NCI-H1436 (cell line): ENCODE measurements at places on chromosomes 3 and 15.
A peak's percentile ranks its signal among the peaks of the same experiment; 100 is the strongest.

DNA sequence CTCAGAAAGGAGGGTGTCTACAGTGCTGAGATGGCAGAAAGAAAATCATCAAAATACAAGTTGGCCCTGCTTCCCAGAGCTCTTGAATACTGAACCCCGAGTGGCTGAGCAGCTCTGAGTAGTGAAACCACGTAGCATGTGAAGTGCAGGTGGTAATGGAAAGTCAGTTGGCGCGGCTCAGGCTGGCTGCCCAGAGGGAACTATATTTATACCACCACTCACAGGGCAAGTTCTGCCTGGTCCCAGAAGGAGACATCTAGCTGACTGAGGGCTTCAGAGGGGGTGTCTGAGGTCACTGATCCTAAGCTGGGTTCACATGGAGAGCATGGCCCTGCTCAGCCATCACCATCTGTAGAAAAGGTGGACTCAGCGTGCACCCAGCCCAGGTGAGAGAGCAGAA is 129.6 kb upstream of the AGBL1 start:
- no peak for DNase-seq

GRCh38 chr3:38649500-38650247 is at the start of gene SCN5A:
Gene SCN5A, minus strand, starts transcription at chr3:38649687. Its CDS starts 16,380 bp downstream, at chr3:38633307.
- peak; percentile 29 for DNase-seq

DNA sequence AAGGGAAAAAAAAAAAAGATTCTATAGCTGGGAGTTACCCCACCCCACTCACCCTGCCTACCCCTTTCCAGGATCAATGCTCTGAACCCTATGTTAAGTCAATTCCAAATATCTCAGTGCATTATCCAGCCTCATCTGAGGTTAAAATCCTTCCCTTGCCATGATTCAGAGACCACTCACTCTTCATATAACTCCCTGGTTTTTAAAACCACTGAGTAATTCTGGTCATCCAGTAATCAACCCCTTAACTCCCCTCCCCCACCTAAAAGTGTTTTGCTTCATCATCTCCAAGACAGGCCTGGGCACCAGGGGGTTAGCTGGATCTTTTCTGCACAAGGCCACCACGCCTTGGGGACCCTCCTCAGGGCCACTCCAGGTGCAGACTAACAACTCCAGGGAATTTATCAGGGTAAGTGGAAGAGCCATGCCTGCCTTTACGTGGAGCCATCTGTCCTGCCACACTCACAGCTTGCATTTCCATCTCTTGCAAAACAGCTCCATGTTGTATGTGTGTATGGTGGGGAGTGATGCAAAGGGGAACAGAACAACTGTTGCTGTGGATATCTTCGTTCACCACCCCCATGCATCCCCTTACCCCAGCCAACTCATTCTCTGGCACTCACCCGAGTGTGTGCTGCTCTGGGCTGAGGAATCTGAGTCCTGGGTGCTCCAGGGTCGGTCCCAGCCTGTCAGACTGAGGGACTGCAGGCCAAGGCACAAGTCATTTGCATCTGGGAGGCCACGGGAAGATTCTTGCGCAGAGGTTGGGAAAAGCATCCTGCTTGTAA is 30.7 kb upstream of the RPS17 start:
- DNase-seq = no peak

- DNase-seq = no peak
Observed at GRCh38 chr3:37475435-37475834, 301.1 kb upstream of the LRRFIP2 start.

DNA sequence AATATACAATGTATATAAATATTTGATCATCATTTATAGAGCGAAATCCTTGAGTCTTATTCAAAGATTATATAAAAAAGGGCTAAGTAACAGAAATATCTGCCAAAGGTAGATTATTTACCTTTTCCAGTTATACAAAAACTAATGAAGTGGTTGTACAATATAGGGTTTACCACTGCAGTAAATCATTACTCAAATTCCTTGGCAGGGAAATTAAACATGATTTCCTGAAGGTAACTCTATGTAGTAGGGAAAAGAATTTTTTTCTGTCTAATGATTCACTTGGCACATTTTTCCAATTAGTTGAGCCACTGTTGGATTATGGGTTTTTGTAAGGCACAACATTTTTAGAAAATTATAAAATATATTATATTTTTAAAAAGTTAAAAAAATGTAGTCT is 129.6 kb downstream of the NR2F2 start:
- no peak for DNase-seq

DNA sequence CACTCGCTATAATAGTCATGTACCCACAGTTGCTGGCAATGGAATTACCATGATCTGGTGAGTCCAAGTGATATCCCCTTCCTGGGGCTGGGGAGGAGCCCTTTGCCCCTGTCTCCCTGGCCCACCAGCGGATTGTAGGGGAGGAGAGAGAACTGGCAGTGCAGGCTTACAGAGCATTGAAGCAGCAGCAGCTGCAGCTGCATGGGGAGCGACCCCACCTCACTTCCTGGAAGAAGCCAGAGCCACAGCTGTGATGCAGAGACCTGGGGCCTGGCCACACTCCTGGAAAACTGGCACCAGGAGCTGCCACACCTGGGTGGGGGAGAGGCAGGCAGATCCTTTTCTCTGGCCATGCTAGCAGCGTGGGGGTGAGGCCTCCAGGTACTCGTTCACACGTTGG is 300.1 kb upstream of the PROK2 start:
- no peak for DNase-seq

DNA sequence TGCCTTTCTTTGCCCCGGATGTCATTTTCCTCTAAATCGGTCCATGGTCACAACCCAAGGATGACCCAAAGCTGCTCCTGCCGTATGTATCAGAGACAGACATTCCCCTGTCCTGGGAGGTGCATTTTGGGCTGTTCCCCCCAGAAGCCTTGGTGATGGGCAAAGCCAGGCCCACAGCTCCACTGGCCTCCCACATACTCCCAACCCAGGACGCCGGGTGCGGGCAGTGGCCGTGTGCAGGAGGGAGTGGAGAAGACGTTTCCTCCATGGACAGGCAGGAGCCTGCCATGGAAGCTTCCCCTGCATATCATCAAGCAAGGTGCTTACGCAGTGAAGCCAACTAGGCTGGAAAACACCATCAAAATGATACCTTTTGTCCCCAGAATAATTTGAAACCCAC is 175.0 kb downstream of the ATP10A start:
- DNase-seq = no peak

- no peak for DNase-seq
Observed at GRCh38 chr3:62287392-62287927, 85.9 kb downstream of the FEZF2 start.

DNA sequence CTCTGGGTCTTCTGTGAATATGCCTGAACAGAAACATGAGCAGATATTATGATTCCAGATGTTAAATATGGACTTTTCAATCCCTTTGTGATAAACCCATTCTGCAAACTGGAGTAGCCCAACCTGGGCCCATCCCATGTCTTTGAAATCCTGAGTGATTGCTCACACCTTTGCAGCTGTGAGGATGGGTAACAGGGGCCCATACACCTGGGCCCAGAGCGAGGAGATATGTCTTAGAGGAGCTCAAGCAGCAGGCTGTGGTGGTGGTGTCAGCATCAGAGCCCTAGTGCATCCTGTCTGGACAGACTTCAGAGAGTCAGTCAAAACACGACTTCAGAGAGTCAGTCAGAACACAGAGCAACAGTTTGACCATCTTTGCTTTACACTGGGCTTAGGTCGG is 64.9 kb upstream of the LIMD1 start:
- no peak for DNase-seq

GRCh38 chr3:68919000-68919399 is 13.3 kb downstream of the TAFA4 start:
- no peak for DNase-seq

DNA sequence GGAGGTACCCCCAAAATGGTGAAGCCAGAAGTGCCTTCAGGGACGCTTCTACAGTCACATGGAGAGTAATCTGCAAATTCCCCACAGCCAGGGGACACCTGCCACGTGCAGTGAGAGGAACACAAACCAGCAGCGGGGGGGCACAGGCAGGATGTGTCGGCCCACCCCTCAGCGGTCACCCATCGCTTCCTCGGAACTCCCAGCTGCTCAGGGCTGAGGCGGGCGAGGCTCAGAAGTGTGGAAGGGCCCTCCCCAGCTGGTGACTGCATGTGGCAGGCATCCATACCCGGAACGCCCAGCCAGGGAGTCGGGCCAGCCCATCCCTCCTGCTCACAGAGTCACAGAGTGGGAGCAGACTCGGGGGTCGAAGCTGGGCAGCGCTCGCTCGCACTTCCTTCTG is 63.7 kb downstream of the SLC12A8 start:
- no peak for DNase-seq
